ENCODE measurements at places on chromosomes 4 and X.

- DNase-seq: no peak
These were observed 100.6 kb upstream of the PRPS2 start for GRCh38 chrX:12690646-12691045.

DNA sequence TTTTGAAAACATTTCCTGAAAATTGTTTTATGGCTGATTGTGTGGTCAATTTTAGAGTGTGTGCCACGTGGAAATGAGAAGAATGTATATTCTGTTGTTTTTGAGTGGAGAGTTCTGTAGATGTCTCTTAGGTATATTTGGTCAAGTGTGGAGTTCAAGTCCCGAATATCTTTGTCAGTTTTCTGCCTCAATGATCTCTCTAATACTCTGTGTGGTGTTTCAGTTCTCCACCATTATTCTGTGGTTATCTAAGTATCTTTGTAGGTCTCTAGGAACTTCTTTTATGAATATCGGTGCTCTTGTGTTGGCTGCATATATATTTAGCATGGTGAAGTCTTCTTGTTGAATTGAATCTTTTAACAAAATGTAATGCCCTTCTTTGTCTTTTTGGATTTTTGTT is 113.3 kb downstream of the LINC00632 start:
- DNase-seq: no peak

DNA sequence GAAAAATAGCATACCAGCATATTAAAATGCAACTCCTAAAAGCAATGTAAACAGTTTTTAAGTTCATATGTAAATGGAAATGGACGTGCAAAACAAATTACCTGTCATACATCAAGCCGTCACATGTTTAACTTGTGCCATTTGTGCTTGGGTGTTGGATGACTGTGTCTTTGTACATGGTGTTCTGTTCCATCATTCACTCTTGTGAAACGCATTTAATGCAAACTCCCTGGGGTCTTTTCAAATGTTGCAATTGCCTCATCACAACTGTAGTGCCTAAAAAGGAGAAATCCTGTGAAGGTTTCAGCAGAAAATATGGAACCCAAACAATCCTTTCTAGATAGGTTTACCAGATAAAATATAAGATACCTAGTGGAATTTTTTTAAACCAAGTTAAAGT is 52.4 kb downstream of the PHOX2B start:
- DNase-seq: no peak

DNA sequence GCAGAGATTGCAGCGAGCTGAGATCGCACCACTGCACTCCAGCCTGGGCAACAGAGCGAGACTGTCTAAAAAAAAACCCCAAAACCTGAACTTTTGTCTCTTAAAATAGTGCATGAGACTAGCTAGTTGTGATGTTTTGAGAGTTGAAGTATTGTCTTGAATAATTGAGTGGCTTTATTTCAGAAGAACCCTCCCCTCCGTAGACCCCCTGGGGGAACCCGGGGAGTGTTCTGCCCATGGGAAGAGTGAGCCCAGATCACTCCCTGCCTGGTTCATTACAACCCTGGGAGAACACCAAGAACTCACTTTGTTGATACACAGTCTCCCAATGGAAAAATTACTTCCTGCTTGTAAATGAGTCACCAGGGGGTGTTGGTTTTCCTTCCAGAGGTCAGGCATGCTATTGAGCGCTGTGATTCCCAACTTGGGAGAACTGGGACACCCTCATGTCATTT is 65.3 kb upstream of the SHISA3 start:
- no peak for DNase-seq

DNA sequence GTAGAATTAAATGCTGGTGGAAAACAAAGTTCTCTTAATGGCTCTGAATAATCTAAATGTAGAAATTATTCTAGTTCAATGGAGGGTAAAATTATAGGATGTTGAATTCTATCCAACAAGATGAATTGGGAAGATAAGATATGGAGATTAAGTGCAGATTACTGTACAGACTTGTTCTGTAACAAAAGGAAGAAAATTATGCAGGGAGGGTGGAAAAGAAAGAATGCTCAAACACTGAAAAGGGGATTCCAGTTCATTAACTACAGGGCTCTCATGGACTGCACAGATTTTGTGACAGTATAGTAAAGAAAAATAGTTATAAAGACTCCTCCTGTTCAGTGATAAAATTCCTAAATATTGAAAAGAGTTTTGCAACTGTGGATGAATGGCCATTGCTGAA is 1794.0 kb upstream of the PCDH7 start:
- no peak for DNase-seq

DNA sequence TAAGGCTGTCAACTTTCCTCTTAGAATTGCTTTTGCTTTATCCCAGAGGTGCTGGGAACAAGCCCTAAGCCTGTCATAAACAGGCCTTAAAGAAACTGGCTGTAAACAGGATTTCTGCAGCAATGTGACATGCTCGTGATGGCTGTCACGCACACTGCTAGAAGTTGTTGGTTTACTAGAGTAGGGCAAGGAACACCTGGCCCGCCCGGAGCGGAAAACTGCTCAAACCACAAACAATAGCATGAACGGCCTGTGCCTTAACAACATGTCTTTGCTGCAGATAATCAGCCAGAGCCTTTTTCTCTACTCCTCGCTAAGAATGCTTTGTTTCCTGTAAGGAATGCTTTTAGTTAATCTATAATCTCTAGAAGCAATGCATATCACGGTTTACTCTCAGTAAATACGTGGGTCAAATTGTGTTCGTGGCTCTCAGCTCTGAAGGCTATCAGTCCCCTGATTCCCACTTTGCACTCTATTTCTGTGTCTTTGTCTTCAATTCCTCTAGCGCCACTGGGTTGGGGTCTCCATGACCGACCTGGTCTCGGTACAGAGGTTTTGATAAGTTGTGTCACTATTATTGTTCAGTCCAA is 318.3 kb downstream of the GLUD2 start:
- DNase-seq: no peak

GRCh38 chr4:98861100-98861884 is 67.6 kb downstream of the EIF4E start:
- no peak for DNase-seq

DNA sequence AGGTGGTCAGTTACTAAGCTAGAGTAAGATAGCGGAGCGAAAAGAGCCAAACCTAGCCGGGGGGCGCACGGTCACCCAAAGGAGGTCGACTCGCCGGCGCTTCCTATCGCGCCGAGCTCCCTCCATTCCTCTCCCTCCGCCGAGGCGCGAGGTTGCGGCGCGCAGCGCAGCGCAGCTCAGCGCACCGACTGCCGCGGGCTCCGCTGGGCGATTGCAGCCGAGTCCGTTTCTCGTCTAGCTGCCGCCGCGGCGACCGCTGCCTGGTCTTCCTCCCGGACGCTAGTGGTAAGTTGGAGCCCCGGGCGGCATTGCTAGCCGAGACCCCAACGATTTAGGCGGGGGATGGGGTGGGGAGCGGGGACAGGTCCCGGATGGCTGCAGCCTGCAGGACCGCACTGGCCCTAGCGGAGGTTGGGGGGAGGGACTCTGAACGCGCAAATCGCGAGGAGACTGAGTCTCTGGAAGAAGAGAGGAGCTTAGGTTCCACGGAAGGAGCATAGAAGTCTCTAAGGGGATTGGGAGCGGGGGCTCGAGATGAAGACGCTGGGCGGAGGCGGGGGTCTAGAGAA is 573 bp downstream of the HTR2C start:
- no peak for DNase-seq

DNA sequence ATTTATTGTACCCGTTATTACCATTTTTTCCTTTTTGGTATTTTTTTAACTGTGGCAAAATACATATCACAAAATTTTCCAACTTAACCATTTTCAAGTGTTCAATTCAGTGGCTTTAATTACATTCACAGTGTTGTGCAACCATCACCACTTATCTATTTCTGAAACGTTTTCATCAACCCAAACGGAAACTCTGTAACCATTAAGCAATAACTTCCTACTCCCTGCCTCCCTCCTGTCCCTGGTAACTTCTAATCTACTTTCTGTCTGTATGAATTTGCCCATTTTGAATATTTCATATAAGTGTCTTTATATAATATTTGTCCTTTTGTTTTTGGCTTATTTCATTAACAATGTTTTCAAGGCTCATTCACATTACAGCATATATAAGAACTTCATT is 57.4 kb upstream of the MSN start:
- no peak for DNase-seq

GRCh38 chr4:81412946-81413495 is 58.7 kb downstream of the RASGEF1B start:
- DNase-seq: no peak

- DNase-seq: no peak
These were observed 44.7 kb downstream of the MAGEB17 start for GRCh38 chrX:16212024-16212423.

DNA sequence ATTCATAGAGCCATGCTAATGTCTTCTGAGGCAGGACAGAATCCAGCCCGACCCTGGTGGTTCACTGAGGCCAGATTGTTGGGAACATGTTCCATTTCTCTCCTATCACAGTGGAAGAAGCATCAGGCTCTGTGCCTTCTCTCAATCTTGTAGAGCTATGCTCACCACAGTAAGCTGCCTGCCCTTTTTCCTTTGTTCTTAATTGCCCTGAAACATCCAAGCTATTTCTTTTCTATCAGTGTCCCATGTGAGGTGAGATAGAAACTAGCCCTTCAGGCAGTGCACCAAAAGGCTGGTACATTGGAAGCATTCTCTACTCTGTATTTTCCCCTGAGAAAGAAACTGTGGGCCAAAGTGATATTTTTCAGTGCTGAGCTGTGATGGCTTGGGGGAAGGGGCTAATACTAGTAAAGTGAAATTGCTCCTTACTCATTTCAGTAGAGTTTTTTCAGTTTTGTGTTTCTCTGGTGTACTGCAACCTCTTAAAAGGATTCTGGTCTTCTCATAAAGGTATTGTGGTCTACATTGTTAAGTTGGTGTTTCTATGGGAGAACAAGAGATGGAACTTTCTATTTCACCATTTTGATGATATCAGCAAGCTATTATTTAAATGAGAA is 611.2 kb downstream of the RPA4 start:
- DNase-seq: no peak

DNA sequence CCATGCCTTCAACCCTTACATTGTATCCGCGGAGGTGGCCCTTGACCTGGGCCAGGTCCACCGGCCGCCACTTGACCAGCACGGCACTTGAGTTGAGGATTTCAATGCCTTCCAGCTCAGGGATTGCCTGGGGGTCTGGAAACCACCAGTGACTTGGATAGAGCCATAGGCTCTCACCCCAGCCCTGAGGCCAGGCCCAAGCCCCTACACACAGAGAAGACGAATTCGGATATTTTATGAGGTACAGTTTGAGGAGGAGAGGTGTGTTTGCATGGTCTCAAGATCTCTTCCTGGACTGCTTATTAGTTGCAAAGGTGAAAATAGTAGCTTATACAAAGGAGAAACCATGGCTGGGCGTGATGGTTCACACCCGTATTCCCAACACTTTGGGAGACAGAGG is 20.3 kb downstream of the L1CAM start:
- no peak for DNase-seq
